Cardiac muscle cell (in vitro differentiated cells and primary cell): ENCODE measurements at places on chromosomes 12 and 14.

GRCh38 chr14:90676912-90677311 lies 139.3 kb downstream of the TTC7B start:
- no peak for DNase-seq
- peaks cover 2% of the 10 kb centered on the region for H3K36me3 ChIP-seq
- no peak overlapping the region for H3K27ac ChIP-seq
- no peaks in the 10 kb centered on the region for H3K27me3 ChIP-seq
- no peaks in the 10 kb centered on the region for H3K4me1 ChIP-seq

DNA sequence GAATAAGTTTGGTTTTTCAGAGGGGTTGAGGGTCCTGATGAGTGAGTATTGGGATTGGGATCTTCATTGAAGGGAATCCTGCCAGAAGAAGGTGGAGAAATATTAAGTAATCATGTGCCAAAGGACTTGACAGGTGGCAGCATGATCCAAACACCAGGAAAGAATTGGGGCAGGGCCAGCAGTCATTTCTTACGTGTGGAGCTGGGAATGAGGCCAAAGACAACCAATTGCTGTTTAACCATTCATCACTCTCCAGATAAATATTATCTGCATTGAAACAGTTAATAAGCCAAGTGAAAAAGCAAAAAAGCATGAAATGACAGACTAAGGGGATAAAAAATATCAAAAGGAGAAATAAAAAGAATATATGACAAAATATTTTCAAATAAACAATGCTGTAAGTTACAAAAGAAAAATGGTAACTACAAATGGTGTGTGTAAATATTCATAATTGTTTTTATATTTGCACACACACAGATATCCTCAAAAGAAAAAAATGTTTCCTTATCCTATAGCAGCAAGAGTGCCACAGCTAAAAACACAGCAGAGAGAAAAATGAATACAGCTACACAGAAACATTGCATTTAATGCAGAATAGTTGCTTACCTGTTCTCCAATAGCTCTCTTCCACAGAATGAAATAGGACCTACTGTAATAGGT lies 26.2 kb downstream of the C2CD5 start:
- no peak overlapping the region for H3K27ac ChIP-seq
- peaks cover 12% of the 10 kb centered on the region for H3K36me3 ChIP-seq
- peak; percentile 71 for DNase-seq
- no peak overlapping the region for H3K4me3 ChIP-seq
- no peaks in the 10 kb centered on the region for H3K27me3 ChIP-seq
- no peaks in the 10 kb centered on the region for H3K4me1 ChIP-seq

- DNase-seq: peak; percentile 58
- no peak overlapping the region for H3K4me3 ChIP-seq
- no peaks in the 10 kb centered on the region for H3K36me3 ChIP-seq
- H3K27me3 ChIP-seq: no peaks in the 10 kb centered on the region
- no peaks in the 10 kb centered on the region for H3K4me1 ChIP-seq
Observed at GRCh38 chr12:22083167-22083566, 37.1 kb downstream of the CMAS start.

GRCh38 chr12:118544569-118544968 lies 168.2 kb downstream of the SUDS3 start:
- no peak overlapping the region for H3K4me3 ChIP-seq
- H3K36me3 ChIP-seq: no peaks in the 10 kb centered on the region
- DNase-seq: no peak
- H3K4me1 ChIP-seq: no peaks in the 10 kb centered on the region

GRCh38 chr12:107320929-107321631 lies 227.7 kb upstream of the CRY1 start:
- no peak overlapping the region for H3K27ac ChIP-seq
- H3K4me3 ChIP-seq: peak overlapping the region; percentile 48
- peaks cover 89% of the 10 kb centered on the region for H3K27me3 ChIP-seq
- peak; percentile 23 for DNase-seq

- H3K27ac ChIP-seq: no peak overlapping the region
- DNase-seq: no peak
- H3K27me3 ChIP-seq: no peaks in the 10 kb centered on the region
- H3K4me3 ChIP-seq: no peak overlapping the region
Observed at GRCh38 chr12:68825569-68826217, 17.7 kb downstream of the MDM2 start.

- DNase-seq: no peak
- no peaks in the 10 kb centered on the region for H3K4me1 ChIP-seq
- no peaks in the 10 kb centered on the region for H3K36me3 ChIP-seq
- H3K4me3 ChIP-seq: no peak overlapping the region
- H3K27me3 ChIP-seq: no peaks in the 10 kb centered on the region
Observed at GRCh38 chr12:58029260-58029659, 87.9 kb downstream of the ATP23 start.

DNA sequence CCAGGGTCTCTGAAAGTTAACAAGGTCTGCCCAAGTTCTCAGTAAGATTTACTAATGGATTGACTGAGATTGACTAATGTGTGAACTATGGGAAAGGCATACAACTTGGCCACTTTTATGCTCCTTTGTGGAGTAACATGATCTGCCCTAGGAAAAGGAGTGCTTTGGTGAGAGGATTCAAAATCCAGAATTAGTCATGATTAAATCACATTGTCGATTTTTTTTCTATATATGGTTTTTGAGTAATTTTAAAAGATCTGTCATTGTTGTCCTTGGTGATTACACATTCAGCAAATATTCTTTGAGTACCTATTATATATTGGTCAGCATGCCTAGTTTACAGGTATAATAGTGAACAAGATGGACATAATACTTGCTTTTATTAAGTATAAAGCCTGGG lies 147.7 kb upstream of the SYT10 start:
- H3K4me3 ChIP-seq: no peak overlapping the region
- no peaks in the 10 kb centered on the region for H3K36me3 ChIP-seq
- H3K4me1 ChIP-seq: peaks cover 17% of the 10 kb centered on the region
- no peak for DNase-seq
- H3K27me3 ChIP-seq: no peaks in the 10 kb centered on the region

GRCh38 chr12:125282921-125283320 lies 217.7 kb downstream of the AACS start:
- H3K4me1 ChIP-seq: no peaks in the 10 kb centered on the region
- no peaks in the 10 kb centered on the region for H3K36me3 ChIP-seq
- H3K27me3 ChIP-seq: no peaks in the 10 kb centered on the region

DNA sequence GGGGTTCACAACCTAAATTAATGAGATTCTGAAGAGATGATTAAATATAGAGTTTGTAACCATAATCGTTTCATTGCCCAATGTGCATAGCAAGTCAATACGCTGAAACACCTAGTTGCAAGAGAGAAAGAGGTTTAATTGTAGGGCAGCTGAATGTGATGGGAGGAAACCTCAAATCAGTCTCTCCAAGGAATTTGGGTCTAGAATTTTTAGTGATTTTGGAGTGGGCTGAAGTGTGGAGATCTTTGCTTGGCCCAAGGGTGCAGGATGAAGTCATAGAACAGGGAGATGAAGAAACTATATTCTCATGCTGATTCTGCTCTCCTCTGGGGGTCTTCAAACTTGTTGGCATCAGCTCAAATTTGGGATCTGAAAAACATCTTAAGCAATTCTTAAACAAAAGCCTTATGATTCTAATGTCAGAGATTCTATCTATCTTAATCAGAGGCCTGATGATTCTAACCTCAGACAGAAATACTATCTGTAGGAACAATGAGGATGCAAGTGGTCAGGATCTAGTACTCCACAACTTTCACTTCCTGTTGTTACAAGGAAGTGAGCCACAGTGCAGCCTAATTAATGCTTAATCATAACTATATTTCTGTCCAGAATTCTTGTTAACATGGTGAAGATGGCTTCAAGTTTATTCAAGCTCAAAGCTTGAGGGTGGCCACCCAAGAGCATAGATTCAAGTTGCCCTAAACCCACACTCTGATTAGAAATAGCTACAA lies 80.2 kb upstream of the FUT8 start:
- no peaks in the 10 kb centered on the region for H3K27me3 ChIP-seq
- peaks cover 28% of the 10 kb centered on the region for H3K4me1 ChIP-seq
- no peak for DNase-seq
- H3K36me3 ChIP-seq: no peaks in the 10 kb centered on the region

DNA sequence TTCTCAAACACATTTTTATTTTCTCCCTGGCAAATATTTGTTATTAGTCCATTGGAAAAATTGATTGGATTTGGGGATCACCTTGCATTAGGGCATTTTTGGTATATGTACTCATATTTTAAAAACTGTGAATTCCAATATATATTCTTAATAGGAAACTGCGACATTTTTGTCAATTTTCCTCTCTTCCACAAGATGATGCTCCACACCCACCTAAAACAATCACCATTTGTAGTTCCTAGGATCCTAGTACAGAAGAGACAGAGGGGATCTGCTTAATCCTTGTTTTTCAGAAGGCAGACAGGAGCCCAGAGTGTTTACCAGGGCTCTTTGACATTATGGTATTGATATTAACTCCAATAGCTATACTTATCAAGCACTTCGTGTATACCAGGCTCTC lies 22.8 kb upstream of the OASL start:
- H3K4me1 ChIP-seq: no peaks in the 10 kb centered on the region
- H3K27ac ChIP-seq: no peak overlapping the region
- H3K4me3 ChIP-seq: no peak overlapping the region
- no peak for DNase-seq
- H3K36me3 ChIP-seq: no peaks in the 10 kb centered on the region
